ENCODE measurements at places on chromosomes 7 and 10.

DNA sequence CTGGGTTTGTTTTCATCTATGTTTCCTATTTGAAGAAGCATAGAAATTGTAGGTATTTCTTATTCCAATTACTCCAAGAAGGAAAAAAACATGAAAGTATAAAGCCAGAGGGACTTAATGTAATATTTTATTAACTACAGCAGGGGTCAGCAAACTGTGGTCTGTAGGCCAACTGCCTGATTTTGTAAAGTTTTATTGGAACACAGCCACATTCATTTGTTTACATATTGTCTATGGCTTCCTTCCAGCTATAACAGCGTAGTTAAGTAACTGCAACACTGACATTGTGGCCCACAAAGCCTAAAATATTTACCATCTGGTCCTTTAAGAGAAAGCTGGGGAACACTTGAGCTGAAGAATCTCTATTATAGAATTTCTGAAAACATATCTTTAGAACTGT lies 306.2 kb downstream of the BICC1 start:
- DNase-seq: no peak

GRCh38 chr10:89940076-89940475 lies 238.7 kb downstream of the KIF20B start:
- no peak for DNase-seq

- no peak for DNase-seq
These were observed 6.7 kb upstream of the AIFM2 start for GRCh38 chr10:70139151-70139996.

DNA sequence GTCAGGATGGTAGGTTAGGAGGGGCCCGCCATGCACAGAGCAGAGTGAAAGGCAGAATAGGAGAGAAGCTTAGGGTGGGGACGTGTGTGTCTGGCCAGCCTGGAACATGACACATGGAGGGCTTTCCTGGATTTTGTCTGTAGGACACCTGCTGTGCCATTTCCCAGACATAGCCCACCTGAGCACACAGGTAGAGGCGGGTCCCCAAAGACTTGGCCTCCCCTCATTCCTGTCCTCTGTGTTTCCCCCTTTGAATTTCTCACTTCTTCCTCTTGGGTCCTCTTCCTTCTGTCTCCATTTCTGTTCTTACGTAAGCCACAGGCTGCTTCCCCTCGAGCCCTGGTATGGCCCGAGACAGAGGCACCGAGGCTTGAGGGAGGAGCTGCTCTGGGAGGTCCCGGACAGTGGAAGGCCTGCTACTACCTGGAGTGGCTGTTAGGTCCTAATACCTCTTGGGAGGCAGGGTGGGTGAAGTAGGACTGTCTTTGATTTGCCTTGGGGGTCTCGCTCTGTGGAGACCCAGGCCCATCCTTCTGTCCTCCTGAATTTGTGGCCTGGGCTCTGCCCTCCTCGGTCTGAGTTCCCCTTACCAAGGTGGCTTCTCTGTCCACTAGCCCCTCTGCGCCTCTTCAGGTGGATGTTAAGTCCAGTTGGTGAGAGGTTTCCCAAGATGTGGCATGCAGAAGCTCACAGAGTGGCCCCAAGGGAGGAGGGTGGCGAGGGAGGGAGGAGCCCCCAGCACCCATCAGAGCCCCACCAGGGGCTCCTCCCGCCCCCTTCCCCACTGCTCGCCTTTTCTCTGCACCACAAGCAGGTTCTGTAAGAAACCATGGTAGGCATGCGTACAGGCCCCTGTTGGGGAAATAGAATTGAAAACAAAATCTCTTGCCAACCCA lies 5.5 kb downstream of the ZNF775 start:
- DNase-seq: no peak

DNA sequence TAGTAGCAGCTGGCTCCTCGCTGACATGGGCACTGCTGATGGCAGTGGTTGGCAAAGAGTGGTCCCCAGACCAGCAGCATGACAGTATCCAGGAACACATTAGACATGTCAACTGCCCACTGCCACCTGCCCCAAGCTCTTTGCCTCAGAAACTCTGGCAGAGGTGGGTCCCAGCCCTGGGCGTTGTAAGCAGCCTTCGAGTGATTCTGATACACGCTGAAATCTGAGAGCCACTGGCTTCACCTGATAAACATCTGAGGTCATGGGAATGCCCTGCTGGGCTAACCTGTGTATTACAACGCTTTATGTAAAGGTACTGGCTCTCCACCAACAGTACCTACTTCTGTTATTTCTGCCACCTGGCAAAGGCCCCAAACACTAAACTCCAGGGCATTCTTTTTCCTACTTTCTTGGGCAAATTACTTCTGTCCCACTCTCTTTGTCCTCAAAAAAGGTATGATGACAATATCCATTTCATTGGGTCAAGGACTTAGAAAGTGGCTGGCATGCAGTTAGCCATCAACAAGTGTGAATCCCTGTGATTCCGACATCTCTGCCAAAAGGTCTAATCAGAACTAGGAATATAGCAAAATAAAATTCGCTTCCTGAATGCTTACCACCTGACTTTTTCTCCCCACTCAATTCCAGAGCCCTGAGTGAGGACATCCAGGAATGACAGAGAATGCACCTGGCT lies 9.2 kb downstream of the SGMS1 start:
- no peak for DNase-seq

GRCh38 chr7:97513326-97513725 lies 218.6 kb upstream of the TAC1 start:
- DNase-seq: no peak

- DNase-seq: no peak
These were observed 654.6 kb downstream of the TNS3 start for GRCh38 chr7:46927131-46927810.

DNA sequence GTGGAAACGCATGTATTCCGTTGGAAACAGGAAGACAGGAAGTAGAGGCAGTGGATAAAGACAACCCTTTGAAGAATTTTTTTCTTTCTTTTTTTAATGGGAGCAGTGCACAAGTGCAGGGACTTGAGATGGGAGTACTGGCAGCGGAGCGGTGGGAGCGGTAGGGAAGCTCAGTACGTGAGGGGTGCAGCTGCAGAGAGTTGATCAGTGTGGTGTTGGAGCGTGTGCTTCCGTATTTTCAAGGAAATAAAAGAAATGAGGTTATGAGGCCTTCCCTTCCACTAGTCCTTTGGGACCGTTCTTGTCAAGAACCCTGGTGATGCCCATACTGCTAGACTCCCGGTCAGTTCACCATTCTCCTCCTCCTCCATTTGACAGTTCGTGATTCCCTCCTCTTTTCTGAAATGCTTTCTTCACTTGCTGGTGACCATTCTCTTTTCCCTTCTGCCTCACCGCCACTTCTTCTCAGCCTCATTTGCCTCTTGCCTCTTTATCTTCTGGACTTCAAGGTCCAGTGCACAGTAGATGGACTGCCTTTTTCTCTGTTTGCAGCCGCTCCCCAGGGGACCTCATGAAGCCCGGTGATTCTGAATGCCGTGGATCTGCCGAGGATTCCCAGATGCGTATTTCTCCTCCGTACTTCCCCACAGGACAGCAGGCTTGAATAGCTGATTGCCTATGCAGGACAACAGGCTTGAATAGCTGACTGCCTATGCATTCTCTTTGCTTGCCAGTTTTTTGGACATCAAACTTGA lies 39.1 kb upstream of the TMEM236 start:
- DNase-seq: peak; percentile 75

GRCh38 chr7:148110097-148110868 lies 480.3 kb upstream of the C7orf33 start:
- DNase-seq: no peak

GRCh38 chr10:111531690-111532089 lies 454.9 kb downstream of the ADRA2A start:
- DNase-seq: no peak

DNA sequence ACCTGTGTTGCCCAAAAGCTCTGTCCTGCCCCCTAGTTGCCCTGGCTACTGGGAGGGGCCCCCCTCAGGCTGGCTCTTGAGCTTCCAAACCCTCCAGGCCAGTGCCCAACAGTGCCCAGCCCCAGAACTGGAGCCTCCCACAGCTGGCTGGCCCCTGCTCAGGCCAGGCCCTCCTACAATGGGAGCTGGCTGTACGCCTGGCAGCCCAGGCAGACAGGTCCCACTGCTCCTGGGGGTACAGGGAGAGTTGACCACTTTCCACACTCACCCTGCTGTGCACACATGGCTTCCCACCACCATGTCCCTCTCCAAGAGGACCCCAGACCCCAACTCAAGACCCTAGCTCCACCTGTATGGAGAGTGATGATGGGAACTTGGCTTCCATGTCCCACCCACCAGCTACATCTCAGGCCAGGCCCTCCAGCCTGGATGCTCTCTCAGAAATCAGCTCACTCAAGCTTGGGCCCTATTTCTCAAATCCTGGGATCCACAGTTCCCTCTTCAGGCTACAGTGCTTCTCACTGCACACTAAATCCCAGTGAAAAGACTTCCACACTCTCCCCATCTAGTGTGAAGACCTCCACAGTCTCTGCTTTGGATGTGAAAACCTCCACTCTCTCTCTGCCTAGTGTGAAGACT lies 92.6 kb downstream of the OAT start:
- no peak for DNase-seq

DNA sequence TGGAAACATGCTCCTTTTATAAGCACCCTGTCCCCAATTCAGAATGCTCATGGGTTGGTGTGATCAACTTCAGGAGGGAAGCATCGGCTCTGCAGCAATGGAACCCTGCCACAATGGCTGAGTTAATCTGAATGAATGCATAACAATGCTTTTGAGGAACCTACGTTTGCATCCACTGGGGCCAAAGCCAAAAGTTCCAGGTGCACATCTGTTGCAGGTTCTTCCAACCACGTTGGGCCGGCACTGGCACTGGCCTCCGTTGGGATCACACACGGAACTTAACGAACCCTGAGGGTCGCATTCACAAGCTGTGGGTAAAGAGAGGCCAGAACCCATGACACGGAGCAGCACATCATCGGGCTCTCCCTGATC lies 43.4 kb downstream of the LAMB1 start:
- no peak for DNase-seq

DNA sequence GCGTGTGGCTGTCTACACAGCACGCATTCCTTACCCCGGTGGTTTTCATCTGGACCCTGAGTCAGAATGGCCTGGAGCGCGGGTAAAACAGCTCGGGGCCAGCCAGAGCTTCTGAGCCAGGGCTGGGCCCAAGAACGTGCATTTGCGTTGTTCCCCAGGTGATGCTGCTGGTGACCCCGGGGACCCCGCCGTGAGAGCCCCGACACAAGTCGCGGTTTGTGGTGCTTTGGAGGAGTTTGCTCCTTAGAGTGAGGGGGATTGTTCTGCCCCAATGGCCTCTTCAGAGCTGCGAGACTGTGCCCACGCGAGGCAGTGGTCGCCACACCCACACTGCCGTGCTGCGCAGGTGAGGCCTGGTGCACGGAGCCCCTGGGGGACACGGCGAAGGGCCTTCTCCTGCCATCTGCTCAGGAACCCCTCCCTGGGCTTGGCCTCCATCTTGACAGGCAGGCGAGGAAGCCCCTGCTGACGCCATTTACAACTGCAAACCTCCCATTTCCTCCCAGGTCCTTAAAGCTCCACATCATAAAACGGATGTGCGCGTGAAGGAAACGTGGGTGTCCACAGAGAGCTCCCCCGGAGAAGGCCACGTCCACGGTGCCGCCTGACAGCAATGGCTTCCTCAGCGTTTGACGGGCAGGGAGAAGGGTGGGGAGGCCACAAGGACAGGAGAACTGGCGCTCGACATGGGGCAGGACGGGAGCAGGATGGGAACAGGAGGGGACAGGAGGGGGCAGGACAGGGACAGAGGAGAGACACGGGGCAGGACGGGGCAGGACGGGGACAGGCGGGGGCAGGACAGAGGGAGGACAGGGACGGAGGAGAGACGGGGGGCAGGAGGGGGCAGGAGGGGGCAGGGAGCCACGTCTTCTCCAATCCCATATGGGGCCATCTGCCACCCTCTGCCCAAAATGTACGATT lies 477.2 kb downstream of the DNAJB6 start:
- DNase-seq: no peak

DNA sequence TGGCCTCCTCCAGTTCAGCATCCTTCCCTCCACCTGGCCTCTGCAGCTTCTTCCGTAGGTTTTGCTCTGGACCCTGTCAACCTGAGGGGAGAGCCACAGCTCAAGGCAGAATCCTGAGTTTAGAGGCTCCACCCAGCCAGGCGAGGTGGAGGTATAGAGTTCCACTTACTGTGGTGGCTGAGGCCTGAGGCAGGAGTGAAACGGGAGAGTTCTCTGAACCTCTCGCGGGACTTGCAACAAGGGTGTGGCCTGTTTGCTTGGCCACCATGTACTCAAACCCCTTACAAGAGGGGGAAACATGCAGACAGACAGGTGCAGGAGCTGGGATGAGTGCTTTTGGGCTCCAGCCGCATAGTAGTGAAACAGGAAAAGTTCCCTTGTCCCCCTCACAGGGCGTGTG lies 154.0 kb upstream of the C7orf33 start:
- DNase-seq: no peak

DNA sequence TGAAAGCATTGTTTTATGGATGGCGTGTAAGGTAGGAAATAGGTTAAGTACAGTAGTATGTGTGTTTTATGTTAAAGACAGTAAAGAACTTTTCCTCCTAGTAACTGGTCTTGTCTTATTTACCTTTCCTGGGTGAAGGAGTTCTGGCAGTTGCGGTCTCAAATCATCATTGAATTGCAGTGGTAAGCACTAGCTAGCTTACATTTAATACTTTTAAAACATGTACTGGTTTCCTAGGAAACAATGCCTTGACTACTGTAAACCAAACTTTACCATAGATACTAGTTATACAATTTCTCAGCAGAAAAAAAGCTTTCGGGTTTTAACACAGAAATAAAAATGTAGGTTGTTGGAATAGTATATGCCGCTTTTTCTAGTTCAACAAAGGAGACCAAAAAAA lies 37.7 kb downstream of the PRKG1 start:
- no peak for DNase-seq

GRCh38 chr7:75727881-75728593 lies 10.7 kb downstream of the HIP1 start:
- DNase-seq: peak; percentile 39

- DNase-seq: no peak
These were observed 61.3 kb downstream of the MICU1 start for GRCh38 chr10:72564596-72564995.
